ENCODE measurements at places on chromosomes 13 and 19.

DNA sequence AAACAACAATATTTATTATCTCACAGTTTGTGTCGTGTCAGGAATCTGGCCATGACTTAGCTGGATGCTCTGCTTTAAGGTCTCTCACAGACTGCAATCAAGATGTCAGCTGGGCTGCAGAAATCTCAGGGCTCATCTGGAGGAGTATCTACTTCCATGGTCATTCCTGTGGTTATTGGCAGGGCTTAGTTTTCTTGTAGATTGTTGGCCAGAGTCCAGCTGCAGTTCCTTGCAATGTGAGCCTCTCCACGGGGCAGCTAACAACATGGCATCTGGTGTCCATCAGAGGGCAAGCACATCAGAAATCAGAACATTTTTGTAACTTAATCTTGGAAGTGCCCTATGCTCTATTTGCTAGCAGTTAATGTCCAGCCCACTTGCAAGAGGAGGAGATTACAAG lies 45.7 kb upstream of the TDRD3 start:
- DNase-seq, result no peak

DNA sequence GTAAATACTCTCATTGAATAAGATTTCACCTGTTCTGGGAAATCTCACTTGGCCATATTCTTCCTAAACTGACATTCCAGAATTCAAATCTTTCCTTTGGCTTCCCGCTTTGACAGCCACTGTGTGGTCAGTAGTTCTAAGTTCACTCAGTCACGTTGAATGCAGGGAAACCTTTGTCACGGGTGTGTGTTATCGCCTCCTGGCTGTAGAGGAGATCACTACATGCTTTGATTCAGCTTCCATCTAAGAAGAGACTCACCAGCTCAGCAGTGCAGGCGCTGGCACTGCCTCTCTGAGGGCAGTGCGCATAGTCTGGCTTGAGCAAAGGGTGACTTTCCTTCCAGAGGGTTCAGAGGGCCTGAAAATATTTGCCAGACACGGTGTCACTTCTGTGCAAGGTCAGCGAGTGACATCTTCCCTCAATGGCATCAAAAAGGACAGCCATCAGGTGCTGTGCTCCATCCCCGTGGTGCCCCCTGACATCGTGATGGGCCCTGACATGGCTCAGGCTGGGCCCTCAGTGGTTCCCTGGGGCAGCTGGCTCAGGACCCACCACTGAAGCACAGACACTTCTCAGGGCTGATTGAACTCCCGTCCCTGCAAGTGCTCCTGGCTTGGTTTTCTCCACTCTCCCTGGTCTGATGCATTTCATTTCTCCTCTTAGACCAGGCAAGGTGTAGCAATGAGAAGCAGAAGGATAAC lies 635.4 kb upstream of the ARGLU1 start:
- no peak for DNase-seq

GRCh38 chr13:112674412-112675365 lies 15.1 kb upstream of the ATP11A start:
- DNase-seq, result no peak

DNA sequence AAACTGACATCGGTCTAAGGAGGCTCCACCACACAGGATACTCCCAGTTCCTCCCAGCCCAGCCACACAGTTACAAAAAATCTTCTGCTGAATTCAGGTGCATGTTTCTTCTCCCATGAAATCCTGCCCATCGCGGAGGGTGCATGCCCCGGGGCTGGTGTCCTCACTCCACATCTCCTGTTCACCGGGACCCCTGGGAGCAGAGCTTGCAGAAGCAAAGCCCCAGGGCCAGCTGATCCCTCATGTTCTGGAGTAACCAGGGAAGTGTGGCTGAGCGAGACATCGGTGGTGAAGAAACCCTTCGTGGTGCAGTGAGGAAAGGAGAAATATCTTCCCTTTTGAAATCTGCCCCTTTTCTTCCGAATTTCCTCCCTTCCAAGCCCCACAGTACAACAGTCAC lies 904 bp upstream of the SIGLEC9 start:
- DNase-seq, result no peak

- no peak for DNase-seq
These were observed 73.8 kb downstream of the GADD45B start for GRCh38 chr19:2549701-2550191.

- DNase-seq, result no peak
These were observed 99.3 kb upstream of the GJB6 start for GRCh38 chr13:20331419-20331818.

DNA sequence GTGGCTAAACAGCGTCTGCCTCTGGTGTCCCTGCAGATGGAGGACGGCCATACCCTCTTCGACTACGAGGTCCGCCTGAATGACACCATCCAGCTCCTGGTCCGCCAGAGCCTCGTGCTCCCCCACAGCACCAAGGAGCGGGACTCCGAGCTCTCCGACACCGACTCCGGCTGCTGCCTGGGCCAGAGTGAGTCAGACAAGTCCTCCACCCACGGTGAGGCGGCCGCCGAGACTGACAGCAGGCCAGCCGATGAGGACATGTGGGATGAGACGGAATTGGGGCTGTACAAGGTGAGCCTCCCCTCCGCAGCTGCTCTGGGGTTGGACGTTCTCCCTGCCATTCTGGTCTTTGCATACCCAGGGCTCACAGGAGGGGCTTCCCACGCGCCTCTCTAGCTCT lies 19.9 kb downstream of the UHRF1 start:
- no peak for DNase-seq

GRCh38 chr13:114115796-114116195 lies 16.6 kb downstream of the RASA3 start:
- DNase-seq, result no peak

Measured in stimulated activated CD8-positive, alpha-beta memory T cell treated with anti-CD3 and anti-CD28 coated beads, Interleukin-4, amount 100 ng/mL, for 4 hours (primary cell).